ENCODE measurements at places on chromosomes 13 and 19. TPM values are rescaled to one million over a fixed set of nuclear protein-coding genes. Genes with fewer than 3 reads are reported as not detected.

Gene SULT2A1
- total RNA-seq: not detected

Gene WTIP
- 29.4 TPM for total RNA-seq

Gene CYP2F1
- not detected for total RNA-seq

Gene LMTK3
- total RNA-seq: 3.0 TPM

Gene CLDND2
- 0.45 TPM for total RNA-seq

Gene ATP1A3
- 4.5 TPM for total RNA-seq

Gene GAPDHS
- 0.46 TPM for total RNA-seq

Gene TPRX2
- total RNA-seq: not detected

Gene FFAR1
- total RNA-seq: not detected

Gene NTF4
- 11.8 TPM for total RNA-seq

Gene ZNF45
- 14.3 TPM for total RNA-seq

Gene ZBTB32
- total RNA-seq: not detected

Gene PLVAP
- 2.1 TPM for total RNA-seq

Gene ASF1B
- 19.1 TPM for total RNA-seq

GRCh38 chr19:11159598-11160439, 4.2 kb upstream of the SPC24 start:
- no peak for DNase-seq

DNA sequence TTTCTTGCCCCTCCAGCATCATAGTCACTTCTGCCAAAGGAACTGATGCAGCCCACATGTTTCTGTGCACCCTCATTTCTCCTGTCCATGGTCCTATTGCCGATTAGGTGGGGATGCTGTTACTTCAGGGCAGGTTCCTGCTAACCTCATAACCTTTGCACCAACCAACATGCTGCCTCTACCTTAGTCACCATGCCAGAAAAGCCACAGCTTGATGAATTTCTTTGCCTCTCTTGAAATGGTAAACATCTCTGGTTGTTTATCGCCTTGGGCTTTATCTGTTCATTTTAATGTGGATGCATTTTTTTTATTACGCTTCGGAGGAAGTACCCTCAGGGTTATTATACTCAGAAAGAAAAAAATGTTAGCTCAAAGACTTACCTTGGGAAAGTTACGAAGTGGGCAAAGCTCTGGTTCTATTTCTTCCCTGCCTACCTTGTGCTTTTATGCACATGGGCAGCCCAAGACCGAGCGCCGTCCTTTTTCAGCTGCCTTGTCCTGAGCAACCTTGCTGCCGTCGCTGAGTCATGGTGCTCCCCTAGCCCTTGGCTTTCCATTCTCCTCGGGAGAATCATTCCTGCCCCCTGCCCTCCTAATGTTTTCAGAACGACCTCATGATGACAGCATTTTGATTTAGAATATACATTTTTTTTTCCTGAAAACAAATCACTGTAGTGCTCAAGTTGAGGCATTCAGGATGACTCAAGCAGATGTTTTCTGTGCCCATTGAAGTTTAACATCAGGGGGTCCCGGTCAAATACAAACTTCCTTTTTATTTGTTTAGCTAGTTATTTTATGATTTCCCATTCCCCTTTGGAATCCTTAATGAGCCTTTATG, 280.0 kb downstream of the SHISA2 start:
- no peak for DNase-seq

GRCh38 chr19:1526979-1527649, 3.2 kb downstream of the PLK5 start:
- no peak for DNase-seq

- peak; percentile 79 for DNase-seq
These were observed 692 bp upstream of the ZNF580 start for GRCh38 chr19:55640043-55640576.

- DNase-seq: no peak
These were observed 12.0 kb downstream of the TMTC4 start for GRCh38 chr13:100662468-100663211.

GRCh38 chr13:74835579-74835978, 646.4 kb downstream of the TBC1D4 start:
- DNase-seq: no peak

DNA sequence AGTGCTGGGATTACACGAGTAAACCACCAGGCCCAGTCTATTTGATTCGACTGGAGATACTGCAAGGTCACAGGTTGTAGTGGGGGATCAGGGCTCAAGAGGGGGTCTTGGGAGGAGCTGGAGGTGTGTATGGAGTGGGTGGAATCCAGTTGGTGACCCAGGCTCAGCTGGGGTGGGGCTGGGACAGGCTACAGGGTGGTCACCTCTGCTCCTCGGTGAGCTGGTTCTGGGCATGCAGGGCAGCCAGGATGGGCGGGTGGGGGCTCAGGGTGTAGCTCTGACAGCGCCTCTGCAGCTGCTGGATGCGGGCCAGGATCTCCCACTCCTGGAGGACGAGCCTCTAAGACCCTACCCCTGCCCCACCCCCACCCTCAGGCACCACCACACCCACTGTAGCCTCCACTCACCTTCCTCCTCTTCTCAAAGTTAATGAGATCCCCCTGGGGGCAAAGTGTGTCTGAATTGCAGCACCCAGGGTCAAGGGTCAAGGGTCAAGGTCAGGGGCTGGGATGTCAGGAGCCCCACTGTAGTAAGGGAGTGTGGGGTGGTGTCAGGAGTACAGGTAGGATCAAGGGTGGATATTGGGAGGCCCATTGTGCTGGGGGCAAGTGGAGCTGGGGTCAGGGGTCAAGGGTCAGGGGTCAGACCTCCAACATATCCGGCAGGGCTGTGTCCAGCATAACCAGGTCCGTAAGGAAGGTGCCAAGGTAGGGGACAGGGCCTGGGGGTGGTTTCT, 17.1 kb downstream of the RGL3 start:
- no peak for DNase-seq

DNA sequence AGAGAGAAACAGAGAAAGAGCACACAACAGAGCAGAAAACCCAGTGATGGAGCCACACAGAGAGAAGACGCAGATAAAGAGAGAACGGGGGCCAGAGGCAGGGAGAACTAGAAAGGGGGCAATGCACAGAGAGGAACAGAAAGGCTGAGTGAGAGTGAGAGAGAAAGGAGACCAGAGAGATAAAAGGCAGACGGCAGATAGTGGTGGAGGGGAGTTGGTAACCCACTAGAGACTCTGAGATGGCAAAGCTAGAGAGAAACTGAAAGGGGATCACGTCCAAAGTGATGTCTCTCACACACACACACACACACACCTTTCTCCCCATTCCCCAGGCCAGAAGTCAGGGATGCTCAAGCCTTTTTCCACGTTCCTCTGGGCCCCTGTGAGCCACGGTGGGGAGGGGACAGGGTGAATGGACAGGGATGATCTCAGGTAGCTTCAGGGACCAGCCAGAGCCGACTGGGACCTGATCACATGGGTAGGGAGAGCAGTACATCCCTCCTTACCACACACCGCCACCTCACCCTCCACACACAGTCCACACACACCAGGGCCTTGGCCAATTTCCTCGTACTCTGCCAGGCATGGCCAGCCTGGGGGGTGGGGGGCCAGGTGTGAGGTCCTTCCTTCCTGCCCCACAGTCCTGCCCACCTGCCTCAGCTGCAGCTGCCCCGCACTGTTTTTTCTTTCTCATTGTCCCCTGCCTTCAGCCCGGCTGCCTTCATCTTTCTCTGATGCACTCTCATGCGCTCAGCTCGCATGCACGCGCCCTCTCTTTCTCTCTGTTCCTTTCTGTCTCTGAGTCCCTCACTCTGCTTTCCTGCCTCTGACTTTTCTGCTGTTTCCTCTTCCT, 22.5 kb upstream of the POU2F2 start:
- no peak for DNase-seq

- peak; percentile 52 for DNase-seq
These were observed 104.4 kb downstream of the TM9SF2 start for GRCh38 chr13:99605420-99606323.

DNA sequence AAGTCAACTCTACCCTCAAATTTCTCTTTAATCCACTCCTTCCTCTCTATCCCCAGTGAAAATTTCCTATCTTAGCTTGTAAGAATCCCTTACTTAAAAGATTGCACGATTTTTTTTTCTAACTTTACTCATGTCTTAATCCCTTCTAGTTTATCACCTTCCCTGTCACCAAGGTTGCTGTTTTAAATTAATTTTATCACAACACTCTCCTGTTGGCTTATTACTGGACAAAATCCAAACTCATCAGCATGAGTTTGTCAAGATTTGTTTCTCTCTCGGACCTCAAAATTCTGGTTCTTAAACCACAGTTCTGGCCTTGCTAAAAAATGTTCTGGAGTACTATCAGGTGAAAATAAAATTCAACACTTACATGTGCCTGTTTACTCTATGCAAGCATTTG, 959.1 kb upstream of the SLC10A2 start:
- DNase-seq: no peak

DNA sequence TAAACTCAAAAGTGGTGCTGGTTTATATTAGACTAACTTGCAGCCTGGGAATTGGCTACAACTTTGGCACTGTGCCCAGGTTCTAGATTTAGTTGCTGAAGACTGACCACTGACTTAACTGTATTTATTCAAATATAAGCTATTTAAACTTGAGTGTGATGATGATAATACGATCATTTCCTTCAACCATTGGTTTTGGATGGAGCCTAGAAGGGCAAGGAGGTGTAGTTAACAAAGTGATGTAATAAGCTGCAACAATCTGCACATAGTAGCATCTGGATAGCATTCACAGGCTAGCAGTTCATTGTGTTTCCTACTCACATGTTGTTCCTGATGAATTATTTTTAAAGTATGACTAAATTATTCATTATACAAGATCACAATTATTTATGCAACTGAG, 55.2 kb upstream of the DACH1 start:
- DNase-seq: no peak

GRCh38 chr13:114219392-114219791, 15.3 kb upstream of the CDC16 start:
- DNase-seq: peak; percentile 50

- DNase-seq: peak; percentile 86
These were observed 7.9 kb upstream of the CDC16 start for GRCh38 chr13:114226699-114227323.

DNA sequence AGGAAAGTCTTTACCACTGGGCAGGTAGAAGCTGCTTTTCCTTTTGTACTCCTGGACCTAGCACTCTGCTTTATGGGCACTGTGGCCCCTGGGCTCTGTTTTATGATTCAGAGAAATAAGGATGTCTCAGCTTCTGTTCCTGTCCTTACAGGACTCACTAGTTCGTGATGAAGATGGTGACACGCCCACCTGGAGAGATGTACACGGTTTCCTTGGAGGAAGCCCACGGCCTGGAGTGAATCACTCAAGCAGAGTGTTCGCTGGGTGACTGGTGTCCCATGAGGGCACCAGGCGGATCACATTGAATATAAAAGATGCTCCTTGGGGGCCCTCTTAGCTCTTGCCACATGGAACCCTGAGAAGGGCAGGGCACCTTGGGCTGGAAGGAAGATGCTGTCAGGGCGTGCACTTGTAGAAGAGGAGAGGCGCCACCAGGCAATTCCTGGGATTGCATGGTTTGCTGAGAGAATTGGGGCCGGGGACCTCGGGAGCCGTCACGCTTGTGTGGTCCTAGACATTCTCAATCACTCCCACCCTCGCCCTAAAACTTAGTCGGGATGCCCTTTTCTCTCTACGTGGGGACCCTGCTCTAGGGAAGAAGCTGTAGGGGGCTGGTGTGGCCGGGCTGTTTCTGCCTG, 202.6 kb downstream of the TSHZ3 start:
- no peak for DNase-seq

DNA sequence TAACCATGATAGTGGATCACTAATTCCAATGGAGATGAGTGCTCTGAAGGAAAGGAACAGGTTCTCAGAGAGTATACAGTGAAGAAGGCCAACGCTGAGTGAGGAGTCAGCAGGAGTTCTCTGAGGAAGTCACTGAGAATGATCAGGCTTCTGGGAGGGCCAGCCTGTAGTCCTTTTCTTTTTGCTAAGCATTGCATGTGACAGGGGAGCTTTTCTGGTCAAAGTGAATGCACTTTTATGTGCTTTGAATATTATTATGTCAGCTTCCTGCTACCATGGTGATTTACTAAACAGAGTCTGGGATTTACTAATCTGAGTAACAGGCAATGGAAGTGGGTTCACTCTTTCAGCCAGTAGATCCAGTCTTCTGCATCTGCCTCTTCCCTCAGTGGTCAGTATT, 81.1 kb upstream of the SERP2 start:
- DNase-seq: no peak

DNA sequence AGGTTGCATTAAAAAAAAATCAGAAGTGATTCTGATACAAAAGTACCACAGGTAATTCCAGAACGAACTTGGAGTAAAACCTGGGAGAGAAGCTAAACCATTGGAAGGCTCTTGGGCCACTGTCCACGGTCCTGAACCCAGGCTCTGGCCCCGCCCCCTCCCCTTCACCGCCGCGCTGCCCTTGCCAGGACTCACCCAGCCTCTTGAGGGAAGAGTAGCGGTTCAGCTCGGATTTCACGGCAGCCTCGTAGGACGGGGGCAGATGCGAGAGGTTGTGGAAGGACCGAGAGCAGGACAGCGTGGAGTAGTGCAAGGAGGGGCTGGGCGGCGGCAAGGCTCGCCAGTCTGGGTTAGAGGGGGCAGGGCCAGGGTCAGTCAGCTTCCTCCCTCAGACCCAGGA, 5.7 kb downstream of the SHISA7 start:
- DNase-seq: peak; percentile 90

- no peak for DNase-seq
These were observed 24.9 kb downstream of the CPAMD8 start for GRCh38 chr19:17001603-17002183.

GRCh38 chr13:40288259-40288658, 378.2 kb downstream of the FOXO1 start:
- no peak for DNase-seq

GRCh38 chr13:50340551-50341287, 325.5 kb downstream of the KCNRG start:
- no peak for DNase-seq

DNA sequence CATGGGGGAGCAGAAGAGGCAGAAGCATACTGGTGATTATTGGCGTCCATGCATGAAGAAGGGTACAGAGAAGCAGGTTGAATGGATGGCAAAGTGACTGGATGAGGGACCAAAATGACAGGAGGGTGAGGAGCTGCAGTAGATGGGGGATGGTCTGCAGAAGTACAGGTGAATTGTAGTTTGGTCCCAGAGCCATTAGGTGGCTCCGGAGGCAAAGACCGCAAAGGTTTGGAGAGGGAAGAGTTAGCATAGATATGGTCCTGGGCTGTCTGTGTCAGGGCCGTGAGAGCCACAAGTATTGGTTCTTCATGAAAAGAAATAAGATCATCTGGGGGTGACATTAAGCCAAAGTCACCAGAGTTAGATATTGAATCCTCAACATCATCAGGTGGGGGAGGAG, 59.0 kb upstream of the ZNF726 start:
- no peak for DNase-seq

DNA sequence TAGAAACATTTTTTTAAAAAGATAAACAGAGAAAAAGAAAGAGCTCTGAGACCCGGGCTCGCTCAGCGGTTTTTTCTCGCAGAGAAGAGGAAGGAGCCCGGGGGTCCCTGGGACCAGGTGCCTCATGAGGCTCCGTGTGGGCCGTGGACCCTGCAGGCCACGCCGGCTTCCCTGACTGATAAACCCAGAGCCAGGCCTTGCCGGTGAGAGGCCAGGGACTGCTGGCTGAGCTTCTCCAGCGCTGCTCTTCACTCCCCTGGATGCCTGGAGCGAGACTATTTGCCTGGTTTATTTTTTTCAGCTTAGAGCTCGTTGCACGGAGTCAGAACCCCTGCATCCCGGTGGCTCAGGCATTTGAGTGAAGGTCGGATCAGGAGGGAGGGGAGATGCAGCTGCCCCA, 53.4 kb upstream of the F7 start:
- no peak for DNase-seq

Data from cardiac muscle cell (in vitro differentiated cells and primary cell).